ENCODE measurements at places on chromosomes 1 and 21. TPM values are rescaled to one million over a fixed set of nuclear protein-coding genes. Genes with fewer than 3 reads are reported as not detected.

The C1orf216 gene
- total RNA-seq, result 35.3 TPM

The ATP1A4 gene
- total RNA-seq, result under 0.01 TPM

The OVAAL gene
- not detected for total RNA-seq

The VAV3 gene
- total RNA-seq, result 30.7 TPM

The EDARADD gene
- 8.3 TPM for total RNA-seq

The BEND5 gene
- total RNA-seq, result 9.2 TPM

The PRUNE1 gene
- total RNA-seq, result 22.6 TPM

The OPTC gene
- not detected for total RNA-seq

The SPRR2E gene
- total RNA-seq, result not detected

The UMODL1 gene
- total RNA-seq, result 2.4 TPM

The NCF2 gene
- total RNA-seq, result 3.0 TPM

The TMEM82 gene
- not detected for total RNA-seq

Data from hematopoietic multipotent progenitor cell (in vitro differentiated cells).